Activated naive CD8-positive, alpha-beta T cell treated with anti-CD3 and anti-CD28 coated beads, Interleukin-2, amount 50 U/mL, for 16 hours (primary cell): ENCODE measurements at places on chromosomes 7 and 10.

DNA sequence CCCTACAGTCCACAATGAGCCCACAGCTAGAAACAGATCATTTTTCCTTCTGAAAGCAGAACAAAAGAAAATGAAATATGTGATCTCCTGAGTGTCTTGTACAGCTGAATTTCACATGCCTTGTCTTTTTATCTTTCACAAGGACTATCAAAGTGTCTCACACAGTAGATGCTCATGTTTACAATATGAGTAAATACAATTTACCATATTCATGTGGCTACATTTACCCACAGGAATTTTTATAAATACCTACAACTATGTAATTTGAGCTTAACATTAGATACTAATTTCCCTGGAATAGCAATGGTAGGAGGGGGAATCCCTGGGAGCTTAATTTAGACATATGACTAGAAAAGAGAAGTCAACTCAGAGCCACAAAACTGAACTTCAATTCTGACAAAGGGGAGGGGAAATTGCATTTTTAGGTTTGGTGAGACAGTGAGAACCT is 186.2 kb downstream of the MACC1 start:
- DNase-seq = no peak

GRCh38 chr7:33887266-33887975 is 17.9 kb upstream of the BMPER start:
- DNase-seq = no peak

GRCh38 chr7:608361-608760 is 88.7 kb upstream of the PDGFA start:
- no peak for DNase-seq

GRCh38 chr10:33966946-33967345 is 632.5 kb upstream of the NRP1 start:
- DNase-seq = no peak

DNA sequence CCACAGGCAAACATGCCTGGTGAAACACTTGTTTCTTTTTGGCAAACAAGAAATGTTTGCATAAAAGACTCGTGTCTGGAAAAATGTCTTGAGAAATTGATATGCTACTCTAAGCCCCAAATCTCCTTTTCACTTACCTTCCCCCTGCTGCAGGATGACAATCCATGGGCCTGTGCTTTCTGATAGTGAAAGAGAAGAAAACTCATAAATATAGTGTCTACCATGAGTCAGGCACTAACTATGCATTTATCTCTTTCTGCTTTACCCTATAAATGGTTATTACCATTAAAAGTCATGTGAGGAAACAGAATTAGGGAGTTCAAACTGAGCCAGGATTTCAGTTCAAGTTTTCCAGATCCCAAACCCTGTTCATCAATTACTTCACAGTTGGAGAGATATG is 6.6 kb upstream of the TARP start:
- no peak for DNase-seq

- no peak for DNase-seq
Measured at GRCh38 chr10:53886325-53887300, 914.4 kb downstream of the PCDH15 start.

- no peak for DNase-seq
Measured at GRCh38 chr10:113359655-113360054, 193.2 kb upstream of the HABP2 start.

GRCh38 chr7:66586181-66586580 is 42.5 kb upstream of the KCTD7 start:
- DNase-seq = no peak

GRCh38 chr10:125023255-125023654 is 81.3 kb downstream of the ZRANB1 start:
- DNase-seq = no peak

GRCh38 chr7:47500103-47500563 is 81.8 kb downstream of the TNS3 start:
- DNase-seq = no peak

DNA sequence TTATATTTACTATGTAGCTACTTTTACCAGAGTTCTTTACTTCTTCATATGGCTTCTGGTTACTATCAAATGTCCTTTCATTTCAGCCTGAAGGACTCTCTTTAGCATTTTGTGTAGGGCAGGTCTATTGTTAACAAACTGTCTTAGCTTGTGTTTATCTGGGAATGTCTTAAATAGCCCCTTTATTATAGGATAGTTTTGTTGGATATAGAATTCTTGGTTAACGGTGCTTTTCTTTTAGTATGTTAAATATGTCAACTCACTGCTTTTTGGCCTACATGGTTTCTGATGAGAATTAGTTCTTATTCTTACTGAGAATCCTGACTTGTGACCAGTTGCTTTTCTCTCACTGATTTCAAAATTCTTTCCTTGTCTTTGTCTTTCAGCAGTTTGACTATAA is 169.0 kb downstream of the ADK start:
- no peak for DNase-seq

GRCh38 chr7:108327353-108327752 is 128.9 kb downstream of the NRCAM start:
- DNase-seq = no peak

DNA sequence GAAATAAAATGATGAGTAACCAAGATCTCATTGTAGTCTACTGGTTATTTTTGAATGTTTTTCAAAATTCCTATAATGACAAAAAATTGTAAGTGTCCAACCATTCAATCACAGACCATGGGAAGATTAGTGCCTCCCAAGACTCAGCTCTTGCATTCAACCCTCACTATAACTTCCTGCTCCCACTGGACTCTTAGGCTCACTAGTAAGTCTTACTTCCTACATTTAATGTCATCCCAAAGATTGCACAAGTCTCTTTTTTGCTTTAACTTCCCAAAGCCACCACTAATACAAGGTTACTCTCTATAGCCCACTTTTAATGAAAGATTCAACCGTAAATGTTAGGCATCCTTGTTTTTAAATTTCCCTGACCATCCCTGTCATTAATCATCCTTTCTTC is 111.9 kb upstream of the NRBF2 start:
- DNase-seq = no peak

GRCh38 chr7:152176797-152177196 is 151.3 kb downstream of the GALNT11 start:
- no peak for DNase-seq

- no peak for DNase-seq
Measured at GRCh38 chr7:133292631-133293030, 39.8 kb downstream of the EXOC4 start.

DNA sequence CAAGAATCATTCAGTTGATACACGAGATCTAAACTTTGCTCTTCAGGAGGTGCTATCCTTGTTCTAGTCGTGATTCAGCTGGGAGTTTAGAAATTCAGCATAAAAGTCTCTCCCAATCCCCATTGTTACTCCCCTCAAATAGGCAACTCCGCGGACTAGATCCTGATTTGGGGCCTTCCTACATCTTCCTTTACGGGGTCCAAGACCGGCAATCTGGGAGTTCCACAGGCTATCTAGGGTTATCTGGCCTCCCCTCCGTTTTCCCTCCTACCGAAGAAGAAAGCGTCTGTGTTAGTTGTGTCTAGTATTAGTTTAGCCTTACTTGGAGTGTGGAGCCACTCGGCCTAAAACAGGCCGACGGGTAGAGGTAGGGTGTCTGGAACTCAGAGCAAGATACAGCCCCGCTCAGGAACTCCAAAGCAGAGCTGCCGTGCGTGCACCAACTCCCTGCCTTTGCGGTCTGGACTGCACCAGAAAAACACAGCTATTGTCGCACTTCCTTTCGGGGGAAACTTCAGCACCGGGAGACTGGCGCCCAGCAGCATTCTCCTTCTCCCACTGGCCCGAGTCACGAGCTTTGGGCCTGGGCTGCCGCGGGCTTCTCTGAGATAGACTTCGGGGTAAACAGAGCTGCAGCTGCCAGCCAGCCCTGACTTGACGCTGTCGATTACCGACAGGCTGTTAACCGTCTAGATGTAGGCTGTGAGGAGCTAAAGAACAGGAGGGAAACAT is 1.5 kb upstream of the DLX5 start:
- DNase-seq = no peak

DNA sequence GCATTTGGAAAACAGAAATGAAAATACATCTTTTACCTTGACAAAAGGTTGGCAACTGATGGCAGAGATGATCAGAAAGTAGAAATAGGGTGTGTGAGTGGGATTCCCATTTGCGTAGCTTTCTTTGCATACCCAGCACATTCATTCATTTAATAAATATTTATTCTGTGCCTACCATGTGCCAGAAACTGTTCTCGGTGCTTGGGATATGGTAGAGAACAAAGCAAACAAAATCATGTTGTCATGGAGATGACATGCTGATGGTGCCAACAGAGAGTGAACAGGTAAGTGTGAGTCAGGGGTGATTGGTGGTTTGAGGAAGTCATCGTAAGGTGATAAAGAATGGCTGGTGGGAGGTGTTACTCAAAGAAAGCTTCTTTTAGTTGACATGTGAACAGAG is 45.4 kb downstream of the CACNB2 start:
- no peak for DNase-seq

DNA sequence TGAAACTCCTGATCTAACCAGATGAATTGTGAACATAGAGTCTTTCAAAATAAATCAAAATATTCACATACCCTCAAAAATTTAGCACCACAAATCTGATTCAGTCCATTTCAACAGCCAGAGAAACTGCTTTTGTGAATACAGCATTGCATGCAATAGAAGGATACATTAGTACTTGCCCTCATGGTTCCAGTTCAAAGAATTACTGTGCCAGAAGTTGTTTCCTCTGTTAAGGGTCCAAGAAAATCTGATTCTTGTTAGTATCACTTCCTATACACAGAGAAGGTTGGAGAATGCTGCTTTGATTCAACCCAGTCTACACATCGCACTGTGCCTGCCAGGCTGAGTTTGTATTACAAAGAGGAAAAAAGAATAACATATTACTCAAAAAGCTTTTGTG is 115.6 kb downstream of the TFEC start:
- DNase-seq = no peak

- no peak for DNase-seq
Measured at GRCh38 chr7:158819571-158820203, 9.6 kb downstream of the ESYT2 start.

DNA sequence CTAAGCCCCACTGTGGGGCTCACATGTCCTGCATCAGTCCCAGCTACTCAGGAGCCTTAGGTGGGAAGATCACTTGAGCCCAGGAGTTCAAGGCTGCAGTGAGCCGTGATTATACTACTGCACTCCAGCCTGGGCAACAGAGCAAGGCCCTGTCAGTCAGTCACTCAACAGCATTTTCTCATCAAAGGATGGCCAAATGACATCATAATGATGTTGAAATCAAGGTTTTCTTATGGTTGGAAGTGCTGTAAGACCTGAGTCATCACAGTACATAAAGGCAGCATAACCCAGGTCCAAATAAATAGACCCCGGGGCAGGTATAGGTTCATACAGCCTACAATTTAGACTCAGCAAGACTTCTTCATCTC is 341.1 kb downstream of the PARD3 start:
- no peak for DNase-seq

GRCh38 chr7:33667196-33667595 is 238.1 kb upstream of the BMPER start:
- DNase-seq = no peak

GRCh38 chr7:80533287-80533686 is 21.4 kb upstream of the GNAT3 start:
- no peak for DNase-seq

GRCh38 chr10:30820261-30820991 is 190.9 kb upstream of the LYZL2 start:
- DNase-seq = no peak

GRCh38 chr10:97065686-97066660 is 119.8 kb downstream of the SLIT1 start:
- DNase-seq = no peak

DNA sequence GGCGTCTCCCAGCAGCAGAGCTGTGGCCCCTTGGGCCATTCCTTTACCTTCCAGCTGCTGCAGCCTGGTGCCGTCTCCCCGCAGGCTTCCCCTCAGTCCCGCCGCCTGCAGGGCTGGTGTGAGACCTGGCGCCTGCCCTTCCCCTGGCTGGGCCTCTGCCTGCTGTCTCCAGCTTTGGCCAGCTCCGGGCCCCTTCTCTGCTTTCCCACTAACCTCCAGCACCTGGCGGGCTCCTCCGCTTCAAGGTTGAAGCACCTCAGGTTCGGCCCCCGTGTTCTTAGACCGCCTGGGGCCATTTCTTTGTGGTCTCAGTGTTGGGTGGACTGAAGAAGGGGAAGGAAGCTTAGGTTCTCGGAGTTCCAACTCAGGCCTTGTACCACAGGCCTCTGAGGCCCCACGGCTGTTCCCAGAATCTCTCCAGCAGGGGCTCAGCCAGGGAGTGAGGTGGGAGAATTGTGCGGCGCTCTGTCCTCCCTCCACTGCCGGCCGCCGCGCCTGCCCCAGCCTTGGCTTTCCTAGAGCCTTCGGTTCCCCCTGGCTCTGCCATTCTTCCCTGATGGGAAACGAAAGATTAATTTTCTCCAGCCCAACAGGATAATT is 30.3 kb downstream of the GBX1 start:
- no peak for DNase-seq

DNA sequence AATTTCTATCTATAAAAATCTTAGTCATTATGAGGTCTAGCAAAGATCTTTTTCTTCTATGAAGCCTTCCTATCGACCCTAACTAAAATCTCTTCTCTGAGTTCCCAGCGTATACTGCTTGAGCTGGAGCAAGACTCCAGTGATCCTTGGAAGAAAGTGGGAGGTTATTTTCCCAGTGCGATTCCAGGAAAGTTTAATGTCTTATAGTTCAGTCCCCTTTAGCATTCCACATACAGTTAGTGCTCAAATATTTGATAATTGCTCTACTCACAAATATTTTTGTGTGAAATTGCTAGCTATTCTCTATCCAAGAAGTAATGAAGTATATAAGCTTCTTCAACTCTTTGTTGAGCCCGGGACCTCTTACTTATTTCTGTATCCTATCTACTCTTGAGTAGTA is 47.7 kb downstream of the ZEB1 start:
- DNase-seq = no peak
